Tibial nerve (tissue), 4 donors: ENCODE measurements at places on chromosomes 12 and 14.

DNA sequence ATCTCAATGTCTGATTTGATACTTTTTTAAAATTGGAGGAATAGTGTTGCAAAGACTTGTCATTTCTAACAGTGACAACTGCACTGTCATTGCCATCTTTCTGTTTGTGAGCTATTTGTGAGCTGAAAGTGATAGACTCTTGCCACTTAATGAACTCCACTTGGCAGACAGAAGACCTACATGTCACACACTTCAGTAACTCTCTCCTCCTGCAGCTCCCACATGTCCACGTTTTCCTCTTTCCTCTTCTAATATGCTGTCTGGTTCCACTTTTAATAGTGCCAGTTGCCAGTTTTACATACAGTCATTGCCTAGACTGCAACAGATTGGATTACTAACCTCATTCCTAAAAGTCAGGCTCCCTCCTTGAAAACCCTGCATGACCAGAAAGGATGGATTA is 121.5 kb downstream of the CAPZA3 start:
- H3K27me3 ChIP-seq = no peaks in the 10 kb centered on the region
- no peak overlapping the region for H3K27ac ChIP-seq
- H3K4me1 ChIP-seq = no peaks in the 10 kb centered on the region
- H3K4me3 ChIP-seq = no peak overlapping the region

DNA sequence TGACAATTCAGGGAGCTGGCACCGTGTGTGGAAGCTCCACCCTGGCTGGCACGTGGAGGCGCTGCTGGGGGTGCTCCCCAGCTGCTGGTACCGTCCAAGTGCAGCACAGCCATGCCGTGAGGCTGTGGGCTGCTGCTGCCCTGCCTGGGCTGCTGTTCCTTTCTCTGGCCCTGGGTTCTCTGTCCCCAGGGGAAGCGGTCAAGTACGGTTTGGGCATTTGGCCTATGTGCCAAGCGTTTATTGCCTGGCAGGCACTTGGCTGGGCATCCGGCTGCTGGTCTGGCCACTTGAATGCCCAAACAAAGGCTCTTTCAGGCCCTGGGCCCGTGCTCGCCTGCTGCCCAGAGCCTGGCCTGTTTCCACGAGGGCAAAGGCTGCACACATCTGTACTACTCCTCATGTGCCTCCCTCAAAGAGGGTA is 39.6 kb downstream of the RHOF start:
- H3K4me3 ChIP-seq = no peak overlapping the region
- H3K27ac ChIP-seq = peak overlapping the region; percentile 21
- no peaks in the 10 kb centered on the region for H3K4me1 ChIP-seq
- no peaks in the 10 kb centered on the region for H3K36me3 ChIP-seq

DNA sequence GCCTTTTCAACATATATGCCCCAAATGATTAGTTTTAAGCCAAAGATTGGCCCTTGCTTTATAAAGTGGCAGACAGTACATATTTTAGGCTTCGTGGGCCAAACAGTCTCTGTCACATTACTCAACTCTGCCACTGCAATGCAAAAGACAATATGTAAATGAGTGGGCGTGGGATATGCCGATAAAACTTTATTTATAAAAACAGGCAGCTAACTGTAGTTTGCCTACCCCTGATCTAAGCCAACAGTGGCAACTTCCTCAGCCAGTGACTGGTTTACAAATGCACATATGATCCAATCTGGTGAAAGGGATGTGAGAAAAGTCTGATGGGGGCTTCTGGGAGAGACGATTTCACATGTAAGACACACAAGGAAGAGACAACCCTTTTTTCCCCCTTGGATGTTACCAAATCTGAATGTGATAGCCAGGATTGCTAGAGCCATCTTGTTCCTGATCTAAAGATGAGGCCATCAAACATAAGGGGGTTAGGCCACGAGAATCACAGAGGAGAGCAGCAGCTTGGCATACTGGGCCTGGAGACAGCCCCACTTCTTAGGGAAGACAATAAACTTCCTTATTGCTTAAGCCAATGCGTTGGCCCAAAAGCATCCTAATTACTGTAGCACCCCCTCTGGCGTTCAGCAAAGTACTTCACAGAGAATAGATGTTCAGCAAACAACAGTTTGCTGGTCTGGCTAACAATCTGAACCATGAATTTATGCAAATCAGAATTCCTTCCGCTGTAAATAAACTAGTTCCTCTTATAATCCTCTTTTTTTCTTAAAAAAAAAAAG is 75.2 kb upstream of the TMCC3 start:
- H3K27ac ChIP-seq = no peak overlapping the region
- H3K36me3 ChIP-seq = no peaks in the 10 kb centered on the region
- DNase-seq = no peak
- no peak overlapping the region for H3K4me3 ChIP-seq

DNA sequence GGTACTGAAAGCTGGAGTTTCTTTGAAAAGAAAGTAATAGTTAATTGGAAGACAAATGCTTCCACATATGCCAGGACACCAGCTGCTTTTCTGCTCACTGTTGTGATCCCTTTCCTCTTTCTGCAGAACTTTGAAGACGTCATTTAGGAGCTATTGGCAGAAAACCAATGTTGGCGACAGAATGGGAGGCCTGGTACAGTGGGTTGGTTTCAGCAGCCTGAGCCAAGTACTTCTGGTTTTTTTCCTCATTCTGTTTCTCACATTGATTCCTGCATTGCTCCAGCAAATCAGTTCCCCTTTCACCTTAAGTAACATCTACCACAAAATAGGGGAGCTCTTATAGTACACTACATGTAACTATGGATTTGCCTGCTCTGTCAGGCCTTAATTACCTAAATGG is 96.9 kb downstream of the FIGNL2 start:
- peak overlapping the region; percentile 84 for H3K27ac ChIP-seq
- no peaks in the 10 kb centered on the region for H3K4me1 ChIP-seq
- peak; percentile 62 for DNase-seq
- H3K27me3 ChIP-seq = no peaks in the 10 kb centered on the region
- H3K36me3 ChIP-seq = no peaks in the 10 kb centered on the region
- H3K4me3 ChIP-seq = no peak overlapping the region
